ENCODE measurements at places on chromosomes 3 and 15.
A peak's percentile ranks its signal among the peaks of the same experiment; 100 is the strongest.

DNA sequence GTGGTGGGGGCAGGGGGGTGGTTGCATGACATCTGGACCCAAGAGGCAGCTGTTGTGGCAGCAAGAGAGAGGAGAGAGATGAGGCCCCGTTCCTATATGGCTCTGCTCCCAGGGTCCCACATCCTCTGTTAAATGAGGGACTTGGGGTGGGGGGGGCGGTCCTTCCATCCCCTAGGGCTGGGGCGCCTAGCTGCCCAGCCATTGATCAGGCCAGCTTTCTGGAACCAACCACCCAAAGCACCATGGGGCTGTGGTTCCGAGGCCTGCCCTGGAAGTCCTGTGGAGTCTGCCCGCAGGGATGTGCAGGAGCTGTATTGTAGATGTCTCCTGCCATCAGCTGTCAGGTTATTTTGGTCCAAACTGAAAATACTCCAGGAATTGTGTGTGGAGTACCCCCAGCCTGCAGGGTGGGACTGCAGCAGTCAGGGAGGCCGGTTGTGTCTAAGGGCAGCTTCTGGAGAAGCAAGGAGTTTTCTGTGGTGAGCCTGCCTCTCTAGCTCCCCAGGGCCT is 5.2 kb downstream of the FURIN start:
- DNase-seq: no peak

- no peak for DNase-seq
Measured at GRCh38 chr3:100496711-100497261, 4.4 kb downstream of the TMEM45A start.

- DNase-seq: no peak
Measured at GRCh38 chr3:160400702-160401150, 1.3 kb downstream of the SMC4 start.

DNA sequence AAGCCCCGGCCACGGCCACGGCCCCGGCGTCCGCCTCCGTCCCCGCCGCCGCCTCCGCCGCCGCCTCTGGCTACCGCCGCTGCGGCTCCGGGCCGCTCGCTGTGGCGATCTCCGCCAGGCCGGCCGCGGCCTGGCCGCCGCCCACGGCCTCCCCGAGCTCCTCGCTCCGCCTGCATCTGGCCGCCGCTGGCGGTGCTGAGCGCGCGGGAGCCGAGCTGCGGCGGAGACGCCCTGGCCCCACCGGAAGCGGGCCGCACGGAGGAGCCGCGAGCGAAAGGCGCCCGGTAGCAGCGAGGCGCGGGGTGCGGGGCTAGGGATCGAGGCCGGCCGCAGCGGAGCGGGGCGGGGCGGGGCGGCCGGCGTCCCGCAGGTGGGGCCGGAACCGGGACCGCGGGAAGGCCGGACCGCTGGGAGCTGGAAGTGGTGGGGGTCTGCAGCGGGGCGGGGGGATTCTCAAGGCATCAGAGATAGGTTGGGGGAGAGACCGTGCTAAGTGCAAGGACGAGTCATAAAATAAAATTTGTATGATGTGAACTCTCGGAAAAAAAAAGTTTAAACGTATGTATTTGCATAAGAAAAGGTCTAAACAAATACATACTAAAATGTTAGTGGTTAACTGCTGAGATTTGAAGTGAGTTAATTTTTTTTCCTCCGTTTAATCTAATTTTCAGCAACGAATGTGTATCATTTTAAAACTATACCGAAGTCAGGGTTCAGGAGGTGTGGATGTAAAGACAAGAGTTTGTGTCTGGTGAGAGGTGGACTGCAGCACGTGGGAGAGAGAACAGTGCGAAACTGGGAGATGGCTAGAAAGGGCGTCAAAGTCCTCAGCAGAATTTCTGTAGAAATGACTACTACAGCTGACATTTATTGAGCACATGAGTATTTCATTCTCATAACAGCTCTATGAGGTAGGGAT is at the start of gene AVEN:
Gene AVEN, minus strand, starts transcription at position 334 of the 919 bp plus-strand sequence. Its CDS starts 158 bp downstream, at position 176.
- peak; percentile 75 for DNase-seq

DNA sequence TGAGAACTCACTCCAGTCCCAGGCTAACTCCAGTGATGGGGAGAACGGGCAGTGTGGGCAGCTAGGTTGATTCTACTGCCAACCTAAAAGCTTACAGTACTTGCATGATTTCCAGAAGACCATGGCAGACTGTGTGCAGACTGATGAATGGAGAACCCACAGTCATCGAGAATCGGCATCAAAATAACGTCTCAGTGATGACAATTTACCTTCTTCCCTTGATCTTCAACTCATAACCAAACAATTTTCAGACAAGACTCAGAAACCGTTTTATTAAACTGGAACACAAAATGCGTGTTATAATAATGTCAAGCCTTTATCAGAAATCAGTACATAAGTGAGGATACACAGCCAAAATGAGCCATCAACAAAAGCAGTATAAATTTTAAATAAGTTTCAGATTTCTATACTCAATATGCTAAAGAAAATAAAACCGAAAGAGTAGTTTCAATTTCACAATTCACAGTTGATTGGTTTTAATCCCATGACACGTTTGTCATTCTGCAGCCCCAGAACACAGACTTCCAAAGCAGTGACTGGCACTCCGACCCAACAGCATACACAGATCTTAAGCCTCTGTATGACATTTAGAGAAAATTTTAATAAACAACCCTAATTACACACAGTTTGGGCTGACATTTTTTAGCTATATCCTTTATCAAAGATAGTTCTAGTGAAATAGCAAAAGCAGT is 54.5 kb downstream of the ZMAT3 start:
- DNase-seq: no peak

- DNase-seq: no peak
Measured at GRCh38 chr3:36903119-36903882, 41.6 kb downstream of the TRANK1 start.
